ENCODE measurements at places on chromosomes 11 and 22.

DNA sequence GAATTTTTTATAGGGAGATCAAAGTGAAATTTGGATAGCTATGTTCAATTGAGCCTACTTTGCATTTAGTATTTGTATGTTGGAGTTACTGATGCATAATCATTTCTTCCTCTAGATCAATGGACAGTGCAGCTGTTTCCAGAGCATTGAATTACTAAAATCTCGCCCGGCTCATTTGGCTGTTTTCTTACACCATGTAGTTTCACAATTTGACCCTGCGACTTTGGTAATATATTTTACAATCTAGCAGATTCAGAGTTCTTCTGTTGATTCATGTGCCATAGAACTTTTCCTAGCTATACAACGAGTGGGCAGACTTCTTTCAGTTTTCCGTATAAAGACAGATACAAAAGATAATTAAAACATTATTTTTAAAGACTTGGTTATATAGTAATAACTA, 70.0 kb upstream of the GRIK4 start:
- no peak for DNase-seq

DNA sequence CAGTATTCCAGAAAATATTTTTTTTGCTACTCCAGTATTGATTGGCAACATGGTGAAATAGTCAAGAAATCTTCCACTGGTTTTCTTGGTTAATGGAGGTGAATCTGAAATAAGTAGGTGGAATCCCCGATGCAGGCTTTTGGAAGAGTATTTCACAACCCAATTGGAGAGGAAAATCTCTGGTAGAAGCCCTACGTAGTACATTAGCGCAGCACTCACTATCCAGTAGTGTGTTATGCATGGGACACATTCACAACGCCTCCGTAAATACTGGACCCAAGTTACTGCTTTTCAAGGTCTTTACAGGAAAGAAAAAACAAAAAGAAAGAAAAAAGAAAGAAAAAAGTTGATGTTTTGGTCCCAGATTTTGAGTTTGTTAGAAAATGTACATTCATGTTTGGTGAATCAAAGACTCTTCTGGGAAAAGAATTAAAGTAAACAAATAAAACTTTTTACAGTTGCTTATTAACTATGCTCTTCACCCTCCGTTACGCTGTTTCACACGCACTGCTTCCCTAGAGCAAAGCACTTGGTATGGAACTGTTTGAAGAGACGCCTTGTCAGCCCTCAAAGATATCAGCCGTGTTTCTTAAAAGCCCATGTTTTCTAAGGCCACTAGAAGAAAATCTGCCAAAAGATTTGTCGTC, 170.4 kb upstream of the CTSC start:
- DNase-seq, result no peak

GRCh38 chr11:44387415-44387814, 77.5 kb upstream of the ALX4 start:
- DNase-seq, result no peak

- no peak for DNase-seq
These were observed 6.9 kb downstream of the NFRKB start for GRCh38 chr11:129888451-129888850.

DNA sequence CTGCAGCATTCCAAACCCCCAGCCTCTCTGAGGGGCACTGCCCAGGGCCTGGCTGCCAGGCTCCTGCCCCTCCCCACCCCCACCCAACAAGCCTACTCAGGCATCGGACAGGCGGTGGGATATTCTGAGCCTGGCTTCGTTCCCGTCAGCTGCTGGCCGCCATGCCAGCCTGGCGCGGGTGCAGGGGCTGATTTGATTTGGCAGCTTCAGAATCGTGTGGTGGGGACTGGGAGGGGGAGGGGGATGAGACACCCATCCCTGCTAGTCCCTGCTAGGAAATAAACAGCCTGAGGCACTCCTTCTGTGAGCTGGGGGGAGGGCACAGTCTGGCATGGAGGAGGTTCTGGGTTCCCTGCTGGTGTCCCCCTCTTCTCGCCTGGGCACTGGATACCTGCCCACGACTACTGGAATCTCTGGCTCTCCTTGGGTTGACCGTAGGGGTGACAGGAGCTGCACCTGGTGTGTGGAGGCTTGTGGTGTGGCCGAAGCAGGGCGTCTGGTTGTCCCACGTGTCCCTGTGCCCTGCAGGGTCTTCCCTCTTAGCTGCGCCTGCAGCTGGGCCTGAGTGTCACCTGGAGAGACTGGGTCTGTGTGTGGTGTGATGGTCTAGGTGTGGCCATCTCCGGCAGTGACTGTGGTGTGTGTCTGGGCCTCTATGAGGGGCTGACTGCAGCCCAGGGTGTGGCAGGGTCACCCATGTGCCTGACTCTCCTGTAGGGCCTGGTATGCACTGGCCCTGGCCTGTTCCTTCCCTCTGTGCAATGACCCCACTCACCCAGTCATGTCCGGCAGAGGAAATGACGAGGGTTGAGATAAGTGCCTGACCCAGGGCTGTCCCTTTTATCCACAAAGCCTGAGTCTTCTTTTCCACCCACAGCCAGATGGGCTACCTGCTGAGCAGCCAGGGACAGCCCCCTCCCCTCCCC, 42.2 kb downstream of the PDE2A start:
- no peak for DNase-seq

GRCh38 chr11:121717296-121717695, 264.5 kb upstream of the SORL1-AS1 start:
- DNase-seq, result no peak

Data from glutamatergic neuron (in vitro differentiated cells).